ENCODE measurements at places on chromosomes 3 and 15.

GRCh38 chr3:58497097-58497496 is 5.2 kb downstream of the KCTD6 start:
- no peak for DNase-seq

DNA sequence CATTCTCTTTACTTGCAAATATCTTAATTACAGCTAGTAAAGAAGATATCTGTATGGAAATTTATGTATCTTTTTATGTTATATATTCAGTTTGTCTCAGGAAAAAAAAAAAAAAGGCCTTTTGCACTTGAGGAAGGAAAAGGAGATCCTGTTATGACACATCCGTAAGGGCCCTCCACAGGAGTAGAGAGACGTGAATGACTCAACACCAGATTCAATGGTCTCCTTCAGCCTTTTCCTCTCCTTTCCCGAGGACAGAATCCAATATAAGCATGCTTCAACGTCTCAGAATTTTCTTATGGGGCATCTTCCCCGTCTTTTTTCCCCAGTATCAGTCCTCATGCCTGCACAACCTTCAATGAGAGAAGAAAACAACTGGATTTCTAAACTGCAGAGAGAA is 340.3 kb downstream of the NTRK3 start:
- no peak for DNase-seq

DNA sequence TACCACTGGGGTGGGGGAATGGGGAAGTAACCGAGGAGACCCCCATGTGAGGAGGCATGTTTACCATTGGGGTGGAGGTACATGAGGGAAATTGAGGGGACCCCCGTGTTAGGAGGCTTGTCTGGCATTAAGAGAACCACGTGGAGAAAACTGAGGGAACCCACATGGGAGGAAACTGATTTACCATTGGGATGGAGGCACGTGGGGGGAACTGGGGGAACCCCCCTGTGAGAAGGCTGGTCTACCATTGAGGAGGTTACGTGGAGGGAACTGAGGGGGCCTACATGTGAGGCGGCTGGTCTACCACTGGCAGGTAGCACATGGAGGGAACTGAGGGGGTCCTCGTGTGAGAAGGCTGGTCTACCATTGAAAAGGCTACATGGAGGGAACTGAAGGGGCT is 159.4 kb downstream of the FBLN2 start:
- peak; percentile 61 for DNase-seq

- no peak for DNase-seq
These were observed 216.8 kb downstream of the VGLL3 start for GRCh38 chr3:86774082-86774691.

GRCh38 chr3:181839039-181839915 is 127.6 kb downstream of the SOX2 start:
- DNase-seq, result no peak

- no peak for DNase-seq
These were observed 200.6 kb downstream of the SEMA6D start for GRCh38 chr15:47917881-47918280.

GRCh38 chr3:158762701-158763100 is 30.4 kb upstream of the RARRES1 start:
- DNase-seq, result no peak

- no peak for DNase-seq
These were observed 322.7 kb downstream of the SV2B start for GRCh38 chr15:91422797-91423196.

GRCh38 chr15:66249605-66250174 is 3.9 kb downstream of the MEGF11 start:
- no peak for DNase-seq

GRCh38 chr3:27657404-27657803 is 64.7 kb downstream of the EOMES start:
- DNase-seq, result no peak

GRCh38 chr3:157151627-157152026 is 8.3 kb downstream of the CCNL1 start:
- no peak for DNase-seq

GRCh38 chr15:66628976-66629723 is 63.4 kb upstream of the LCTL start:
- no peak for DNase-seq

DNA sequence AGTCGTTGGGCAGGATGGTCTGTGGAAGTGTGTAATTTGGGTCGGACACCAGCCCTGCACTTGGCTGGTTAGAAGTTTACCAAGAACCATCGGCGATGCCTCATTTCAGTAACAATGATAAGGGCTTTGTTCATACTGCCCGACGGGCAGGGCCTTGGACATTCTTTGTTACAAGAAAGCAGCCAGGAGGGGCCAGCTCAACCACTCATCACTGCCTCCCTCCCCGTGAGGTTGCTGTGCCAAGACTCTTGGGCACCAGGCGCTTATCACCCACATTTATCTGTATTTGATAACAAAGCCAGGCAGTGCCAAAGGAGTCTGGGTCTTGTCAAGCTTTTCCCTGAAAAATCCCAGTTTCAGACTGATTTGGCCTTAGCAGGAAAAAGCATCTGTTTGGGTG is 235.0 kb downstream of the ADAMTS17 start:
- no peak for DNase-seq

DNA sequence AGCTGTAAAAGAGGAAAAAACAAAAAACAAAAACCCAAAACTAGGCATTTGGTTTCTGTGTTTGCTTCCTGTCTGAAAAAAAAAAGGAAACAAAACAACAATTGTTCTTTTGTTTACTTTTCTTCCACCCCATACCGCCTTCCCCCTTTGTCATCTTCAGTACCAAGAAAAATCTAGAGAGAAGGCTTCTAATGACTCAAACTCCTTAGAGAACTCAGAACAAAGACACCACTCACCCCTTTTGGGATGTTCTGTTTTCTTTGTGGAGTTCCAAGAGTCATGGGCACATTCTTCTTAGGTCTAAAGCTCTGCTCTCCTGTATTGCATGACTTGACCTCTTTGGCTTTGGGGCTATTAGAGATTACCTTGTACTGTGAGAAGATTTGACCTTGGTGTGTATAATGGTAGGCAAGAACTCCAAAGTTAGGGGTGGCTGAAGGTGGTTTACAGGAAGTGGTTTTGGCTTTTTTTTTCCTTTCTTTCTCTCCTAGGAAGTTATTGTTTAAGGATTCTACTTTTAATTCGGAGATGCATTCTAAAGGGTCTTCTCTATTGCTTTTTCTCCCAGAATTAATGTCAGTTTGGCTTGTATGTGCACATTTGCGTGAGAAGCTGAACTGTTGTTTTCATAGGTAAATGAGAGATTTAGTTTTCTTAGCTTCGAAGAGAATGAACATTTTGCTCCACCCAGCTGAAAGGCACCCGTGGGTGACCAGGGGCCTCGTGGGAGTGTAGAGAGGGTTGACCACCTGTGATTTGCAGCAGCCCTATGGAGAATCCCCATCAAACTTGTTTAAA is 39.5 kb upstream of the ZBTB20 start:
- DNase-seq, result no peak
